Prostate gland (tissue), 2 donors: ENCODE measurements at places on chromosomes 2 and 18.

DNA sequence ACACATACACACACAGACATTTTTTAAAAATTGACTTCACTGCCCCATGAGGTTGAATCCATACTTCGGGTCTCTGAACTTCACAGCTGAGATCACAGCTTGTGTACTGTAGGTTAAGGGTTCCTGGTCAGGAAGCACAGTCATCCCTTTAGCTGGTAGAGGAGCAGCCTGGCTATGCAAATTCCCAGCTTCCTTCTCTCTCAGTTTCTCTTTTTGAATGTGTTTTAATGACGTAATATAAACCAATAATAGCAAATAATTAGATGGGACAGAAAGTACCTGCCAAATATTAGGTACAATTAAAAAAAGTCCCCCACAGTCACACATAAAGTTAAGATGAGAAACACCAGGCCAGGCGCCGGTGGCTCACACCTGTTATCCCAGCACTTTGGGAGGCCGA, 178.7 kb downstream of the ZNF385B start:
- DNase-seq: no peak

GRCh38 chr2:121605820-121606733, 43.2 kb downstream of the CLASP1 start:
- no peak for DNase-seq

DNA sequence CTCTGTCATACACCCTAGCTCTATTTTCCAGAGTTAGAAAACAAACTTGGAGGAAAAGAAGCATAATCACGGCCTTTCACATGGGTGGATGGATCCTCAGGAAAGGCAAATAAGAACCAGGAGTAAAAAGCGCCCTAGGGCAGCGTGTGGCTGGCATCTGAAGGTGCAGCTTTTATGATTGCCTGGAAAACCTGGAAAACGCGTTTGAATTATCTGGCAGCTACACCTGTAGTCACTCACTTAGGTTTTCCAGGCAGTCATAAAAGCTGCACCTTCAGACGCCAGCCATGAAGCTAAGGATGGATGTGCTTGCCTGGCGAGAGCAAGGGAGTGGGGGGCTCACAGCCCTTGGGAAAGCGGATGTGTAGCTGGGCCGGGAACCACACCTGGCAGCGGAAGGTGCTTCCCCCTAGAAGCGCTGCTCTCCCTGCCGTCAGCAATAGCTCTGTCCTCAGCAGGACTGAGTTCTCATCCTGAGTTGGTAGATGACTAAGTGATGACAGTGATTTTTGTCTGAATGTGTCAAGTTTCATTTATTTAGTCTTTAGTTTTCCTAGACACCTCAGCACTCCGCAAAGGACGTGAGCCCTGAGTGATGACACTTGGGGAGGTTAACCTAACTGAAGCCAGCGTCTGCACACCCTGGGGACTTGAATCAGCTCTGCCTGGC, 82.0 kb downstream of the DCDC2C start:
- DNase-seq: no peak

DNA sequence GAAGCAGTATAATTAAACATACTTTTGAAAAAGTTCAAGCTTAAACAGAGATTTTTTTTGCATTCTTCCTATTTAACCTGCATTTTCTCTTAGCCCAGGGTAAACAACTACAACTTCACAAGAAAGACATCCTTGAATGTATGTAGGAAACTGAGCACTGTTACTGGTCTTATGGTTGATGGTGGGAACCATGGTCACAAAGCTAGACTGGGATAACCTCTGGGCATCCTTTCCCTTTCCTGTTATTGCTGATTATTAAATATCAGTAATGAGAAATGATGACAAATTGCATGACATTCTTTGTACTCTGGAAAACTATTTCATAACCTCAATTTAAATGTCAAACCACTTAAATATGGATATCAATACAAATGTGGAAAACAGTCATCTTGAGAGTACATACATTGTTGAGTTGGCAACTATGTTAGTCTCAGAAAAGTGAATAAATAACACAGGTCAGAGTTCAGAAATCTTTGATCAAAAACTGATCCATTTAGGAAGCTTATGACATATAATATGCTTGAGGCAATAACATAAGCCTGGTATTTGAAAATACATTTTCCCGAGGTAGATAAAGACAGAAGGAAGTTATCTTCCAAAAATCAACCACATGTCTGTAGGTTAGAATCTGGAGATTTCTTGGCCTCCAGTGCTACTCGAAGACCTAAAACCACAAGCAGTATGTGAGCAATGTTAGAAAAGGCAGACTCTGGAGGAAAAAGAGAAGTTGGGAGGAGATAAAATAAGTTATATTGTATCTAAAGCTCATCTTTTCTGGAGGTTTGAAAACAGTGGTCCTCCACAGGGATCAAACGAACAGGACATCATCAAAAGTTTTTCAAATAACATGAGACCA, 65.2 kb upstream of the ST8SIA5 start:
- no peak for DNase-seq

DNA sequence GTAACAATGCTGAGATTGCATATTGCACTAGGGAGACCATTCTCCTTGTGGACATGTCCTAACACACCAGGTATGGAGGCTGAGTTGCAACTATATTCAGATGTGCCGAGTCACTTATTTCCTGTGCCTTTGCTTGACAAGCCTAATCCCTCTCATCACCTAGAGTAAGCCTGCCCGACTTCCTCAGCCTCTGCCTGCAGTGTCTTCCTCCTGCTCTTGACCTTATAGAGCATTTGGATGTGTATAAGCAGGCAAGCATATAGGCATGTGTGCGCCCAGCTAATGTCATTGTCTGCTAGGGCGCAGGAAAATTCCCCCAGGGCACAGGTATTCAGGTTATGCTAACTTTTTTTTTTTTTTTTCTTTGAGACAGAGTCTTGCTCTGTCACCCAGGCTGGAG, 316.9 kb downstream of the CDH2 start:
- no peak for DNase-seq

DNA sequence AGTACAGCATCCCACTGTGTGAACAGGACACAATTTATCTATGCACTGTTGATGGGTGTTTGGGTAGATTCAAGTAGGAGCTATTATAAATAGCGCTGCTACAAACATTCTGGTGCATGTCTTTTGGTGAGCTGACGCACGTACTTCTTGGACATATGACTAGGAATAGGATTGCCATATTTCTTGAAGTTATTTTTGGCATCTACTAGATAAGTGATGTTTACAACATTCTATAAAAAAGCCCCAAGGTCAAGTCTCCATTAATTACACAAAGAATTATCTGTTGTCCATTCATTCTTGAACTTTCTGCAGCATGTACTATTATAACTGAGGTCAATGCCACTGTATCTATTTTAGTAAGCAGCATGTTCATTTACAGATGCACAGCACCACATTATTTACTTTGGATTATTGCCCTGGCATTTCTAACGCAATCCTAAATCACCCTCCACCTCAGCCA, 225.5 kb upstream of the TMEM200C start:
- DNase-seq: no peak

DNA sequence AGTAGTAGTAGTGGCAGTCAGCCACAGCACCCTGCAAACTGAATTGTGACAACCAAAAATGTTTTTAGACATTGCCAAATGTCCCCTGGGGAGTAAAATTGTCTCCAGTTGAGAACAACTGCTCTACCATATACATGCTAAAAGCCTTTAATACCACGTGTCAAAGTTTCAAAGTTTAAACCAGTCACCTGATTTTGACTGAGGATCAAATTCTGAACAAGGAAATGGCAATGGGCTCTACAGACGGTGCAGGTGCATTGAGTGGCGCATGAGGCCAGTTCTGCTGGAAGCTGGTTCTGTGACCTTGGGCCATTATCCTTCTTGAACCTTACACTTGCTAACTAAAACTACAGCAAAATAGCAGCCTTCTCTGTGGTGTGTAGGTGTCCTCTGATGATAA, 85.0 kb downstream of the LIPG start:
- no peak for DNase-seq

DNA sequence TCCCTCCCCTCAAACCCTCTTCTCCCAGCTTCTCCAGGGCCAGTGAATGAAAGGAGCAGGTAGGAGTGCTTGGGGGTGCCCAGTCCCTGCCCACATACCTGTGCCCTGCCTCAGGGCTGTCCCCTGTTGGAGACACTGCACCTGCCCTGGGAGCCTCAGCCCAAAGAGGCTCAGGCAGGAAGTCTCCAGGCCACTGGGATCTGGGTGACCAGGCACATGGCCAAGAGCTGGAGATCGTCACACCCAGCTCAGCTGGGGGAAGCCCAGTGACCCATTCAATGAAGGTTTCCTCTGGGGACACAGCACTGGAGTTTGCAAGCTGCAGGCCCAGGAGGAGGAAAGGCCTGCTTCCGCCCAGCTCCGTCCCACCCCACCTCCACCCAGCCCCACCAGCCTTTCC, 156.4 kb downstream of the ZFP36L2 start:
- DNase-seq: no peak

- DNase-seq: no peak
Measured at GRCh38 chr2:190537765-190538164, 3.2 kb upstream of the NEMP2 start.

DNA sequence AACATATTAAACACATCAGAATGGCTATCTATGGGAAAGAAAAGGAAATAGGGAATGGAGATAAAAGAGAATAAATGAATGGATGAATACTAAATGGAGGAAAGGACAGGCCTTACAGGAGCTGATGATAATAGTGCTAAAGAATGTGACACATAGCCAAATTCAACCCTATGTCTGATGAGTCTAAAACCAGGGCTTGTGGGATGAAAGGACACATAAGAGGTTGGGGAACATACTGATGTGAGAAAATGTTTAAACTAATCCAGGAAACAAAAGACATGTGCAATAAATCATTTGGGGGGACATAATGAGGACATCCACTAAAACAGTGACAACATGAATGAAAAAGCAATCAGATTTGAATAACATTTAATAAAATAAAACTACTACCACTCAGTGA, 120.0 kb downstream of the DYM start:
- no peak for DNase-seq

- no peak for DNase-seq
Measured at GRCh38 chr2:29562319-29562718, 359.1 kb downstream of the ALK start.

GRCh38 chr2:218824004-218824403, 7.6 kb downstream of the PRKAG3 start:
- DNase-seq: no peak

- DNase-seq: peak; percentile 39
Measured at GRCh38 chr2:70124983-70125480, 37.8 kb downstream of the PCBP1 start.

GRCh38 chr18:2547477-2548087, 23.7 kb downstream of the METTL4 start:
- no peak for DNase-seq

GRCh38 chr2:226776104-226776503, 23.5 kb downstream of the IRS1 start:
- DNase-seq: no peak

- DNase-seq: no peak
Measured at GRCh38 chr2:172613040-172613439, 57.1 kb downstream of the PDK1 start.

DNA sequence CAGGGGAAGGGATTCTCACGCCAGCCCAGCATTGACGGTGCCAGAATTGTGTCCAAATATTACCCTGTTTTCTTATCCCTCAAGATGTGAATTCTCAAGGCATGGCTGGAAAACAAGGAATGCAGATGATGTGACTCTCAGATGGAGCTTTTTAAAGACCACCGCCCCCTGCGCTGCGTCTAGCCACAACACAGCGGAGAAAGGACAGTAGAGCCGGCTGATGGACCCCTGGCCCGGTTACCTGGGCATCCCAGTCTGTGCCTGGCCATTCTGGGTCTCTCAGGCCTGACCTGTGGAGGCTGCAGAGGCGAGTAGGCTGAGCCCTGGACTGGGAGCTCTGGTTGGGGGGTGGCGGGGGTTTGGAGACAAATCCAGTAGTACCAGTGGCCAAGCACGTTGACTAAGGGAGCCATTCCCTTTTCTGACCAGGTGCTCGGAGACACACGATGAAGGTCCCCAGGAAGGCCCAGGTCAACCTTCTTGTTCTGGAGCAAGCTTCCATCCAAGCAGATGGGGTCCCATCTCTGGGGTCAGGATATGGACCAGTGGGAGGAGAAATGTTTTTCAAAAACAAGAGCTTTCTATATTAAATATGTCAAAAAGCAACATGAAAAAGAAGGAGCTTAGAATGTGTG, 5.3 kb downstream of the CAPN13 start:
- no peak for DNase-seq

- no peak for DNase-seq
Measured at GRCh38 chr2:238875101-238875470, 27.2 kb downstream of the TWIST2 start.

GRCh38 chr2:124149571-124149970, 124.5 kb downstream of the CNTNAP5 start:
- DNase-seq: peak; percentile 10

GRCh38 chr2:207419331-207419730, 110.4 kb upstream of the CREB1 start:
- no peak for DNase-seq

- no peak for DNase-seq
Measured at GRCh38 chr2:147214914-147215313, 629.9 kb upstream of the ACVR2A start.

GRCh38 chr2:47269316-47270232, 114.5 kb upstream of the STPG4 start:
- DNase-seq: peak; percentile 19

DNA sequence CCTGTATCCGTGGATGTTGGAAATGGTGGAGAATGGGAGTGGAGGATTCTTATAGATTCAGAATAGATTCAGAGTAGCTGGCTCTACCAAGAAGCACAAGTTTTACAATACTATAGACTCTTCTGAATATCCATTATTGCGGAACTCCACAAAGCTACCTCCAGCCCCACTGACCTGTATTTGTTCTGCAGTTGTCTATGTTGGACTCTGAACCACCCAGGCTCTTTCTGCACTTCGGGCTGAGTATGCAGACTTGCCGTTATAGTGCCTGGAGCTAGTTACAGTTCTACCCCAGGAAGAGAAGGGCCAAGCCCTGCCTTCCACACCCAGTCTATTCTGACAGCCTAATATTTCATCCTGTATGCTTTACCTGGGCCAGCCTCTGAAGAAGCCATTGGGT, 4.4 kb upstream of the RGPD4 start:
- no peak for DNase-seq

- DNase-seq: no peak
Measured at GRCh38 chr2:112204411-112204810, 50.4 kb downstream of the ZC3H8 start.

DNA sequence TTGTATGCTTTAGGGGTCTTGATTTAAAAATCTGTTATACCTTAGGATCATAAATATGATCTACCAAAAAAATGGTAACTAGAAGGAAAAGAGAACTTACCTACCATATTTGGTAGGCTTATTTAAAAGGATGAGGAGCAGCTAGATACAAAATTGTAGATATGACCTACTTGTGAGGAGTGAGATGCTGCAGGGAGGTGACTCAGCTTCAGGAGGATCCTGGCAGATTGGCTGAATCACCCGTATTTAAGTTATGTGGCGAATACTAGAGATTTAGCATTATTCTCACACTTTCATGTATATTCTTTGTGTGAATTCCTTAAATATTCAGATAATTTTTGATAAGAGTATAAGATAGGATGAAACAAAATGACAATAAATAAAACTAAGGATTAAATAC, 657.3 kb upstream of the LINC00305 start:
- no peak for DNase-seq

GRCh38 chr18:27142891-27143290, 42.2 kb downstream of the CHST9 start:
- no peak for DNase-seq

- no peak for DNase-seq
Measured at GRCh38 chr2:218991674-218992168, 1.5 kb downstream of the CRYBA2 start.

GRCh38 chr2:79935771-79936657, 368.5 kb downstream of the LRRTM1 start:
- DNase-seq: peak; percentile 9

GRCh38 chr2:17877811-17878280, 621 bp upstream of the KCNS3 start:
- DNase-seq: peak; percentile 10

GRCh38 chr2:135504811-135505210, 26.2 kb downstream of the ZRANB3 start:
- no peak for DNase-seq
